C1 segment of cervical spinal cord (tissue), 14 donors: ENCODE measurements at places on chromosomes 3 and 15.

- DNase-seq: no peak
These were observed 209.2 kb upstream of the ZPLD1 start for GRCh38 chr3:102225407-102226132.

DNA sequence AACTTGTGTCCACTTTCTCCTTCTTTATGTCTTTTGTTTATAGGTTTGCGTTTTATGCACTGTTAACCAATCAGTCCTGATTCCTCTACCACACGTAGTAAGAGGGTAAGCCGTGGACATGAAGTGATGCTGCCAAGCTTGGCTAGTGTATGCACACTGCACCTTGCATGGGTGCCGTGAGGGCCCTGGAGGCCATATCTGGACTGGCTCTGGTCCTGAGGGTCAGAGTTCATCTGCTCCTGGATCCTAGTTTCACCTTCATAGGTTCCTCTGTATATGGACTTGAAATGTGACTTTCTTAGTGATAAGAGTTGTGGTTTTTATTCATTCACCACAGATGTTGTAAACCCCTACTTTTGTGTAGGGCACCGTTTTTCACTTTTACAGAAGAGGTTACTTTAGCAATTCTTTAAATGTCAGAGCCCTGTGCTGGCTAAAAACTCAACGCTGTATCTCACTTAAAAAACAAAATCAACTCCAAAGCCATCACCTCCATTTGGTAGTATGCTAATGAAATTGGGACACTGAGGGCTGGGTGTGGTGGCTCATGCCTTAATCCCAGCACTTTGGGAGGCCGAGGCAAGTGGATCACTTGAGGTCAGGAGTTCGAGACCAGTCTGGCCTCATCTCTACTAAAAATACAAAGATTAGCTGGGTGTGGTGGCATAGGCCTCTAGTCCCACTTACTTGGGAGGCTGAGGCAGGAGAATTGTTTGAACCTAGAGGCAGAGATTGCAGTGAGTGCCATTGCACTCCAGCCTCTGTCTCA lies 22.9 kb downstream of the SIAH2 start:
- DNase-seq: no peak

DNA sequence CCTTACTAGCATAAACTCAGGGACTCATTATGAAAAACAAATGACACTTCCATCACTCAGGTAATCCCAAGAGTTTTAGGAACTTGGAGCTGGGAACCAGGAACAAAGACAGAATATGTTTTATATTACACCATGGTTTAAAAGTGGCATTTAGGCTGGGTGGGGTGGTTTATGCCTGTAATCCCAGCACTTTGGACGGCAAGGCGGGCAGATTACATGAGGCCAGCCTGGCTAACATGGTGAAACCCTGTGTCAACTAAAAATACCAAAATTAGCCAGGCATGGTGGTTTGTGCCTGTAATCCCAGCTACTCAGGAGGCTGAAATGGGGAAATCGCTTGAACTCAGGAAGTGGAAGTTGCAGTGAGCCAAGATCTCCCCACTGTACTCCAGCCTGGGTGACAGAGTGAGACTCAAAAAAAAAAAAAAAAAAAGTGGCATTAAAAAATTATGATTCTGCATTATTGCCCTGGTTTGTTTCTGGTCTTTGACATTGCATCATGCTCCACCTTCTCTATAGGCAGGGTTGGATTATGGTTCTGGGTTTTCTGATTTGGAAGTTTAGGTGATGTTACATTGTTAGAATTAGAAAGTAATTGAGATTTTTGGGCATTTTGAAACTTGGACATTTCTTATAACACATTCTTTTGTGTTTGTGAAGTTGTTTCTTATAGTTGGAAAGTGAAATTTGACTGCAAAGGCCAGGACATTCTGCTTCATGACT lies 19.0 kb downstream of the SQOR start:
- DNase-seq: peak; percentile 2

GRCh38 chr3:111128884-111129283 lies 57.3 kb downstream of the NECTIN3 start:
- no peak for DNase-seq

DNA sequence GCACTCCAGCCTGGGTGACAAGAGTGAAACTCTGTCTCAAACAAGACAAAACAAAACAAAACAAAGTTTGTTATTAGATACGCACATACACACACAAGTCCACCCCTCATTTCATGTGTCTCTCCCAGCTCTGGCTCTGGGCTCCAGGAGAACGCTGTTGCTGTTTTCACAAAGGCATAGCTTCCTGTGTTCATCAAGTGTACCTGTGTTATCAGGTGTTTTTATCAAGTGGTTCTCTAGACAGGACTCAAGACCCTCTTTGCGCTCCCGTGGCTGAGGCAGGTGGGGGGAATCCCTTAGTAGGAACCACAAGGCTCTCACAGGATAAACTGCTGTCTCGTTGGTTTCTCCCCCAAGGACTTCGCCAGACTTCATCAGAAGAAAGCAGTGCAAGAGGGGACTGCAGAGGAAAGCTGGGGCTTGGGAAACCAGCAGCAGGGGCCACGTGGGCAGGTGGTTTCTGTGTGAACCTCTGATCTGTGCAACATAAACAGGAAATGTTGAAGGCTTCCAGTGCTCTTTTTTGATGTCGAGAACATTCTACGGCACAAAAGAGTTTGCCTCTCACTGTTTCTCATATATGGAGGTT lies 6.9 kb upstream of the PPP1R2 start:
- DNase-seq: no peak

- DNase-seq: no peak
These were observed 31.9 kb upstream of the UACA start for GRCh38 chr15:70795311-70795665.

GRCh38 chr3:60140160-60140559 lies 1090.3 kb upstream of the CFAP20DC start:
- DNase-seq: no peak

DNA sequence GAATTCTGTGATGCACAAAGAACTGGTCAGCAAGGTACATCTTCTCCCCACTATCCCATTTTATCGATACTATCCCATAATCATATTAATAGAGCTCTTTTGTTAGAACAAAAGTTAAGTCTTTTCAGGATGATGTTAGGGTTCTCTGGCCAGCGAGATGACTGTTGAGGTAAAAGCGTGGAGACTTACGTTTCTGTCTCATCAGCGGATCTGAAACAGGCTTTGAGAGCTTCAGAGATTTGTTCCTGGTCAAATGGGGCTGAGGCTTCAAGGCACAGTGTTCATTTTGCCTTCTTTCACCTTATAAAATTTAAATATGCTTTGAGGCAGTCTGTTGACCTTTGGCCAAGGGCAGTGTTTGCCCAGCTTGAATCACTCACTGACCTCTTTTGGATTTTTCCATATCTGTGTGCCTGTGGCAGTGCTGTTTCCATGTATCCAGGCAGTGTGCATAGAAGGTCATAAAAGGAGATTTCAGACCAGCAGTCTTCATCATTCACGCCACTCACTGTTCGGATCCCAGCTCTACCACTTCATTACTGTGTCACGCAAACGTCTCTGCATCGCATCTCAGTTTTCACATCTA lies 3.1 kb downstream of the ADAMTSL3 start:
- DNase-seq: no peak

DNA sequence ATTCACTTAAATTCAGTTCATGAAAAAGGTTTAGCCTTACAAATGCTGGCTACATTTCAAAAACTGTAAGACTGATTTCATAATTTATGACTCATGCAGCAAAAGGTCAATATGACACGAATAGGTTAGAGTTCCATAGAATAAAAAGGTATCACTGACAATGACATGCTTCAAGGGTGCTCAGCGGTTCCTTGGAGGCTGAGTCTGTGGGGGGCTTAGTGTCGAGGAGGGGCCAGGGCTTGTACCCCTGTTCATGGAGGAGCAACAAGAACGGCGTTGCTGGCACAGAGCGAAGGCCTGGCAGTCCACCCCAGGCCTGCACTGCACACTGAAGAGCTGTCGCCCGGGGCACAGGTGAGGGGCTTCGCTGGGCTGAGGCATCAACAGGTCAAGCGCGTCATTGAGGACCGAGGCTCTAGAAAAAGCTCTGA lies 174.2 kb downstream of the NR1D2 start:
- DNase-seq: no peak

DNA sequence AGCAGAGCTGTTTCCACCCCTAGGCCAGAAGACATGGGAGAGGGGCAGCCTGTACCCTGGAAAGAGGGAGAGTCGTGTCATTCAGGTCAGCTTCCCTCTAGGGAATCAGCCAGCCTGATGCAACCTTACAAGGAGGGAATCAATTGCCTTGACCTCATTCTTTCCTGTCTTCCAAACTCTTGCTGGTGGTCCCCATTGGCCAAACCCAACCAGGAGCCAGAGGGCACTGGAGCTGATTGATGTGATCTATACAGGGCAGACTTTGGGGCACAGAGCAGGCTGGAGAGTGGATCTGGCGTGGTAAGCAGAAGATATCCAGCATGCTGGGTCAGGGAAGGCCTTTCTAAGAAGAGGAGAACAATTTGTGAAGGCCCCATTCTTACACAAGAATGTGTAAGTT lies 19.1 kb upstream of the MAGEF1 start:
- DNase-seq: no peak

- DNase-seq: no peak
These were observed 11.2 kb downstream of the SH2D7 start for GRCh38 chr15:78103406-78104118.

GRCh38 chr3:193744048-193744821 lies 151.2 kb downstream of the OPA1 start:
- no peak for DNase-seq

DNA sequence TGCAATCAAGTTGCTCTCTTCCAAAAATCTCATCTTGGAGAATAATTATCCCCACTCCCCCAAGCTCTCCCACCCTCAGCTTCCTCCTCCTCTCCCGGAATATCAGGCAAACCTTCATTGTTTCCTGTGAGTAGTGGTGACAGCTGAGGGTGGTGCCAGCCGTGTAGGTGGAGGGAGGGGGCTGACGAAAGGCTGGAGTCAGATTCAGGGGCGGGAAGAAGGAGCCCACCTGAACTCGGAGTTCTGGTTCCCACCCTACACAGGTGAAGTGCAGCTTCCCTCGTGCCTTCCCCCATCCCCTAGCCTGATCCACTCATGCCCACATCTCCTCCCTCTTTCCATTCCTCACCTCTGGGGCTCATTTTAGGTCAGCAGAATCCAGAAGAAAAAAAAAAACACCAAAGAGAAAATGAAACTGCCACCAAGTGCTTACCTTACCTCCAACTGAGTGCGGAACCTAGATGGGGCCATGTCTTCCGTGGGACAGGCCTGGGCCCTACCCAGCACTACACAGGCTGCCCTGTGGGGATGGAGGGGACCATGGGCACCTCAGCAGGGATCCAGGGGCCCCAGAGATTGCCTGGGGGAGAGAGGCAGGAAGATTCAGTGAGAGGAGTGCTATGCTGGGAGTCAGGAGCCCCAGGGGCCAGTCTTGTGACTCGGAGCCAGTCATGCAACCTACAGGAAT lies 81.3 kb downstream of the ADCY5 start:
- DNase-seq: no peak

DNA sequence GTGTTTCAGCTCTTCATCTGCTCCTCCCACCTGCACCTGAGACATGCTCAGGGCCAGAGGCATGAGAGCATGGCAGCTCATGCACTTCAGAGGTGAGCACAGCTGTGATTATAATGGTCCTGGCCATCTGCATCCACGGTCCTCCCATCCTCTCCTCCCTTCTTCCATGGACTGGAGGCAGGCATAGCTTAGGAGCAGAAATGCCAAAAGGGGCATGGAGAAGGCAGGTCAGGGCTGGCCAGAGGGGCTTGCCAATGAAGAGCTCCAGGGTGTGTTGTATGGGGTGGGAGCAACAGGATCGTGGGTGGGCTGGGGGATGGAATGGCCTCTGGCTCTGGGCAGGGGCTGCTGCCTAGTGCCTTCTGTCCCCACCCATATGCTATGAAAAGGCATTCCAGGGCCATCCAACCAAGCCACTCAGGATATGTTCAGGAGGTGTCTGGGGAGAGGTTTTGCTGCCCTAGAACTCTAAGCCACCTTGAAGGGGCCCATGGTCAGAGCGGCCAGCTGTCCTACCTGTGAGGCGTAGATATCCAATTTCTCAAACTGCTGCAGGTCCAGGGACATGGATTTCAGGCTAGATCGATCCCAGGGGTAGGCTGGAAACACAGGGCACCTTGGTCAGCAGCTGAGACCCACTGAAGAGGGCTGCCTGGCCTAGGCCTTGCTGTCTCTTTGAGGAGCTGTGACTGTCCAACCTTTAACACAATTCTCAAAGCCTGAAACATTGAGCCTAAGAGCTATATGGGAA lies 26.1 kb downstream of the KY start:
- no peak for DNase-seq
